ENCODE measurements at places on chromosomes 2 and 18.

GRCh38 chr2:109229094-109229675 lies 100.2 kb downstream of the SH3RF3 start:
- DNase-seq = no peak

- peak; percentile 90 for DNase-seq
Measured at GRCh38 chr2:138712212-138712979, 67.8 kb downstream of the NXPH2 start.

DNA sequence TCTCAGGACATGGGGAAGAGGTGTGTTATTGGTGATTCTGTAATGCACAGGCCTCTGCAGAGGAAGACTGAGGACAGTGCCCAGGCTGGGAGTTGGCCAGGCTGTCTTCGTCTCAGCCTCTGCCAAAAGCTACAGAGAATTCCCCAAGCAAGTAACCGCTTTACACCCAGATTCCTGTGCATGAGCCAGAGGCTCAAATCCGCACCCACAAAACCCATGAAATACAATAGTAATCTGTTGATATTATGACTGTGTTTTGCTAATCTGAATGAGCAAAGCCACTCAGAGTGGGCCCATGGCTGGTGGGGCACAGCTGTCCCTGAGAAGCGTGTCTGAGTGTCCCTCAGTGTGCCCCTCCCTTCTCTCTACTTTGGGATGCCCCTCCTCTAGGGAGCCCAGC lies 149.5 kb upstream of the PXDN start:
- no peak for DNase-seq

GRCh38 chr2:23480957-23481797 lies 96.2 kb downstream of the KLHL29 start:
- DNase-seq = peak; percentile 64

DNA sequence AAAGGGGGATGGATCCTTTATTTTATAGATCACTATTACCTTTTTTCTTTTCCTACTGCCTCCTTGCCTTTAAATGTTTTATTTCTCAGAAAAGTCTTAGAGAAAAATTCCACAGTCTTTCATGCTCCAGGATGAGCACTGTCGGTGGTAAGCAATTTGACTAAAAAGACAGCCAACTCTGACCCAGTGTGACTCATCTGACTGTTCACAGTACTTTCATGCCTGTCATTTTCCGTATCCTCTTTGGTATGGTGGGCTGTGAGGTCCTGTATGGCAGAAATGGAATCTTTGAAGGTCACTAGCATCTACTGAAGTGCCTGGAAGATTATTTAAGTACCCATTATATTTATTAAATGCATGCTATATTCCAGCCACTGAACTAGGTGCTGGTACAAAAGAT lies 2.1 kb upstream of the RFTN2 start:
- peak; percentile 70 for DNase-seq

GRCh38 chr2:174761837-174762236 lies 2.4 kb downstream of the CHRNA1 start:
- DNase-seq = no peak

DNA sequence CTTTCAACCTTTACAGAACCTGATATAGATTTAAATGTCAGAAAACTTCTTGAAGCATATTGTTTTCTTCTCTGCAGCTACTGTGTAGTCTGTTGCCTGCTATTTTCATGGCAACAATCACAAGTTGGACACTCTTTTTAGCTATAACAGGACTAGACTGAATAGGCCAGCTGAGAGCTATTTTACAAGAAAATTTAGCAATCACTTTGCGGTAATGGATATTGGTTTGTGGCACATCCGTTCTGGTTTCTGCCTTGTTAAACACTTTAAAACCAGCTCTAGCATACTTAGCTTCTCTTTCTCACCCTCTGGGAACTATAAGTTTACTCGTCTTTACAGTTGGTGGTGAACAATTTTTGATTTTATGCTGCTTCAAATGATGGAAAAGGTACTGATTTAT lies 125.7 kb downstream of the MAP2 start:
- DNase-seq = no peak

DNA sequence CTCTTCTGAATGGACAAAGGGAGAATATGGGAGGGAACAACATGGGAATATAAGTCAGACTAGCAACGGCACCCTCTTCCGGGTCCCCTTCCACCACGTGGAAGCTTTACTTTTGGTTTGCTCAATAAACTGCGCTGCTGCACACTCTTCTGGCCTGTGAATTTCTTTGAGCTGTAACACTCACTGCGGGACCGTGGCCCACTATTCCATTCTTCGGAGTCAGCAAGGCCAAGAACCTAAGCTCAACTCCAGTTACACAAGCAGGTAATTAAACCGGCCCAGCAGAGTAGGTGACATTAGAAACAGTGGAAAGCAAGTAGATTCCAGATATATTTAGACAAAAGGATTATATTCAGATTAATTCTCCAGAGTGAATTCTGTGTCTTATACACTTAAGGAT lies 697.4 kb upstream of the NXPH2 start:
- no peak for DNase-seq

DNA sequence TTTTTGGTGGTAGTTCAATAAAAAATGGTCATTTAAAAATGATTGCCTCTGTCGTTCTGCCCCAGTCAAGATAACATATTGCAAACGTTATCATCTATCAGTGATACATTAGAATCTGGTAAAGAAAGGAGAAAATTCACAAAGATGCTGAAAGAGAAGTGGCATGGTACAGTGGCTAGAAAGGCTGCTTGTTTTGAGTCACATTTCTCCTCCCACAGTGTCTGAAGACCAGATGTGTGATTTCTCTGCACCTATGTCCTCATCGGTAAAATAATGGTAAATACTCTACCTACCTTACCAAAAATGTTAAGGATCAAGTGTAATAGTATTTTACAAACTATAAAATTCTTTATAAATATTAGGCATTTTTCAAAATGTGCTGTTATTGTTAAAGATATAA lies 76.1 kb upstream of the NOSTRIN start:
- no peak for DNase-seq

GRCh38 chr18:41814651-41815050 lies 140.4 kb upstream of the PIK3C3 start:
- no peak for DNase-seq

DNA sequence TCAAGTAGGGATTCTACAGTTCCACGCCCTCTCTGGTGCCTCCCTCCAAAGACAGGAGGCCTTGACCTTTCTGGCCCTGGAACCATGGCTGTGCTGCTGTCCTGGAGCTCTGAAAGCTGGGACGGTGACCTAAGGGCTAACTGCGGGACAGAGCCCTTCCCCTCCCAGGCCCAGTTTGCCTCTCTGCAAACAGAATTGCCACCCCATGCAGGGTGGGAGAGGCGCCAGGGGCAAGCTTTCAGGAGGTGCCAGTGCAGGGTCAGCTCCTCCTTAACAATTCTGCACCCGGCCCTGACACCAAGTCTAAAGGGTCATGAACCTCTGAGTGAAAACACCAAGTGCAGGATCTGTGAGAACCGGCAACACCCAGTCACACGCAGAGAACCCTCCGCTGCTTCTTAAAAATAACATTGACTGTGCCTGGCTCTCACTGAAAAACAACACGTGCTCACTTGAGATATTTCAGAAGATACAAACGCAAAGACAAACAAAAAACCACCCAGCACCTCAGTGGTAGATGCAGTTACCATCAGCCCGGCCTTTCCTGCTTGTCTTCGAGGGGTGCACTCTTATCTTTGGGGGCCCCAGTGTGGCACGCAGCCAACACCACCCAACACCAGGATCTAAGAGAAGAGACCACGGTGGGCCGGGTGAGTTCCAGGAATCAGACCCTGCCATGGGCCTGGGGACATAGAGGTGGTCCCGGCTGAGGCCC lies 1.1 kb upstream of the SNED1 start:
- DNase-seq = peak; percentile 63

DNA sequence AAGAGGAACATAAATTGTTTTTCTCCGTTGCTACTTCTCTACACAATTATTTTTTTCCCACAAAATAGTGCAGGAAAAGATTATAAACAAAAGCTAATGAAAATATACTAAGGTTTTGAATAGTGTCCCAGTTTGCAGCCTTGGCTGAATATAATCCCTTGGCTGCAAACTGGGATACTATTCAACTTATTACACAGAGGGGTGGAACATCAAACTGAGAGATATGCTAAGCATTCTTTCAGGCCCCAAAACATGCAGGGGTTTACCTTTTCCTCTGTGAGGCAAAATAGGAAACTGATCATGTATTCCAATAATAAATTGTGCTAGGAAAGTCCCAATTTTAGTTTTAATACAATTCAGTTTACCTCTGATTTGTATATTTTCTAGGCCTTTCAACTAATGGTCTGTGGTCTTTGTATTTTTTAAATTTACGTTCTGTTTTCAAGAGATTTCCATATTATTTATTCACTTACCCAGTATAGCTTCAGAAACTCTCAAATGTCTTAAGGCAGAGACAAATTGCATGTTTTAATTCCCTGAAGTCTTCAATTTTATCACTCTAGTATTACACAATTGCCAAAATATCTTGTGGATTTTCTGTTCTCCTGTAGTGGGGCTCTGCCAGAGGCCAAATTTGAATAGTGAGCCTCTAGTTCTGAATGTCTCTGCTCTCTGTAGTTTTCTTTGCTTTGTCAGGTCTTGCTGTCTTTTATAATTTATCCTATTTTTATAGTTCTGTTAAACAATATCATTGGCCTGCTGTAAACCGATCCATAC lies 63.9 kb downstream of the PPP1R1C start:
- DNase-seq = no peak

DNA sequence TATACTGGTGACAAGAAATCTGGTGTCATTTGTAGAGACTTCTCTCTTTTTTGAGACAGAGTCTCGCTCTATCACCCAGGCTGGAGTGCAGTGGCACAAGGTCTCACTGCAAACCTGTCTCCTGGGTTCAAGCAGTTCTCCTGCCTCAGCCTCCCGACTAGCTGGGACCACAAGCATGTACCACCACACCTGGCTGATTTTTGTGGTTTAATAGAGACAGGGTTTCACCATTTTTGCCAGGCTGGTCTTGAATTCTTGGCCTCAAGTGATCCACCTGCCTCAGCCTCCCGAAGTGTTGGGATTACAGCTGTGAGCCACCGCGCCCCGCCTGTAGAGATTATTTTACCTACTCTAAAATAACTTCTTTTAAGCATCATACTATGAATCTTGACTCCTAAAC lies 6.5 kb downstream of the HNRNPLL start:
- no peak for DNase-seq

DNA sequence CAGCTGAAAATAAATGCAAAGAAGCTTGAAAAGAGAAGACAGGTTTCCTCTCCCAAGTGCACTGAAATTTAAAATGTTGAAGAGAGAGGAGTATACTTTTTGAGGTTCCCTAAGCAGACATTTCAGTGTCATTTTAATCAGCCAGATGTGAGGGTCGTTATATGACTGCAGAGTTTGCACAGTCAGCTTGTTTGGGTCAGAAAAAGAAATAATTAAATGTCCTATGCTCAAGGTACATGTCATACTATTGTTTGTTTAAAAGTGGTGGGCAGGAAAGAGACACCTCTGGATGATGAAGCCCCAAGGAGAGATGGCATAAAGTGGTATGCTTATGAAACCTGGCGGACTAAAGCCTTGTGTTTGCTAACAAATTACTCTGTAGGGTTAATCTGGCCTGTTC lies 55.2 kb downstream of the CCDC85A start:
- no peak for DNase-seq

DNA sequence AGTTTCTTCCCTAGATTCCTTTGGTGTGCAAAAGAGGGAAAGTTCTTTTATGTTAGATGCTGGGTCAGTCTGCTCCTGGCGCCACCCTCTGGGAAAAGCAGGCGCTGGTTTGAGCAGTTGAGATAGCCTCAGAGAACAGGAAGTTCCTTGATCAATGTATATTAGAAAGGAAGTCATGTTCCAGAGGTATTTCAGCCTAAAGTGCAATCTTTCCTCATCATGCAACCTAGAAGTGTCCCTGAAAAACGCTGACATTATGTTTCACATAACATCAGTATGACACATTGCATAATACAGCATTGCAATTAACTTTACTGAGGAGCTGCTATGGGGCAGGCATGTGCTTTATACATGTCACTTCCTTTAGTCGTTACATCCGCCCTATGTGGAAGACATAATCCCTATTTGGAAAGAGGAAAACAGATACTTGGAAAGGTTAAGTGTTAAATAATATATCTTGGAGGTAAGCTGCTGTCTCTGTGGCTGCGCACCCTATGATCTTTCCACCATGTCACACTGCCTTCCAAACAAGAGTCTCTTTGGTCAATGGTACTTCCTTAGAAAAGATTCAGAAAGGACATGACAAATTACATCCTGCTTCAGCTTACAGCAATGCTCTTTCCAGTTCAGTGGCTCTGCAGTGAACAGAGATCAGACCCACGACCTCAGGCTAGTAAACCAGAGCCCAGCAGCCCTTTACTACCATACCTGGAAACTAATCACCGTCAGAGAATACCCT lies 369.7 kb downstream of the RAD51AP2 start:
- peak; percentile 2 for DNase-seq

- DNase-seq = no peak
Measured at GRCh38 chr2:76977846-76978727, 544.1 kb downstream of the LRRTM4 start.

DNA sequence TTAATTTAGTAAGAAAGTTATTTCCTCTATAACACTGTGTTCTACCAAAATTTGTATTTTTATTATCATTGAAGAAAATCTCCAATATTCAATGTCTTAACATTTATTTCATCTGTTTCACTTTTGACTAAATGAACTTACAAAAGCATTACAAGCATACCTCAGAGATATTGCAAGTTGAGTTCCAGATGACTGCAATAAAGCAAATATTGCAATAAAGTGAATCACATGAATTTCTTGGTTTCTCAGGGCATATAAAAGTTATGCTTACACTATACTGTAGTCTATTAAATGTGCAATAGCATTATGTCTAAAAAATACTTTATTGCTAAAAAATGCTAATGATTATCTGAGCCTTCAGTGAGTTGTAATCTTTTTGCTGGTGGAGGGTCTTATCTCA lies 78.3 kb downstream of the TTC32 start:
- DNase-seq = no peak

- DNase-seq = peak; percentile 11
Measured at GRCh38 chr2:228446734-228447133, 265.2 kb upstream of the SPHKAP start.

GRCh38 chr2:19297716-19298115 lies 60.7 kb downstream of the OSR1 start:
- DNase-seq = no peak

DNA sequence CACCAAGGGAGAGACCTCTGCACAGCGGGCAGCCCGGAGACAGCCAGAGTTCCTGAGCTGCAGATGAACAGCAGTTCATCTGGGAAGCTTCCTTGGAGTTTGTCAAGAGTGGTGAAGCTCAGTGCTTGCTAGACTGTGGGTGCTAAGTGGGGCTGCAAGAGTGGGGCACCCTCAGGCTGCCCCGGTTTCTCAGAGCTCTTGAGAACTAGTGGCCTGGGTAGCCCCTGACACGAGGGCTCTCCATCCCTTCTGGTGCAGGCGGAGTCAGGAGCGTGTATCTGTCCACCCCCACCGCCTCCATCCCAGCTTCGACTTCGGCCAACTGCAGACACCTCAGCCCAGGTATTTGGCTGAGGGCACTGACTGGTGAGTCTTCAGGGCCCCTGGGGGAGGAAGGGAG lies 222.0 kb downstream of the LOXHD1 start:
- DNase-seq = no peak

Measured in fibroblast of mammary gland (primary cell).